ENCODE measurements at places on chromosomes 4 and X.

- DNase-seq: no peak
Measured at GRCh38 chrX:17605676-17606075, 131.6 kb upstream of the SCML1 start.

- DNase-seq: no peak
Measured at GRCh38 chrX:40095583-40096394, 2.0 kb downstream of the BCOR start.

DNA sequence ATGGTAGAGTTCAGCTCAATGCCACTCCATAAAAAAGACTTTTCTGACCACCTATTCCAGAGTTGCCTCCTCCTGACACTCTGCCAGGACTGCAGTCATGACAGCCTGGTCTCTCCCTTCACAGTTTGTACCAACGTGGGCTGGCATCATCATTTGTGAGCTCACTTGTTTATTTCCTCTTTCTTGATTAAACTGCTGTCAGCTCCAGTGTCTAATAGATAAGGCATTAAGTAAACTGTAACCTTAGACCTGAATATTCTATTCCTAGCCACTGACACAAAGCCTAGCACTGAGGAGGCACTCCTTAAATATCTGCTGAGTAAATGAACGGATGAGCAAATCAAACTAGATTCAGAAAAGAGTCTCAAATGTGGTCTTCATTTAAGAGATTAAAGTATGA lies 48.7 kb downstream of the DDX60 start:
- DNase-seq: no peak

GRCh38 chr4:138680256-138680655 lies 335.3 kb upstream of the NOCT start:
- DNase-seq: no peak

DNA sequence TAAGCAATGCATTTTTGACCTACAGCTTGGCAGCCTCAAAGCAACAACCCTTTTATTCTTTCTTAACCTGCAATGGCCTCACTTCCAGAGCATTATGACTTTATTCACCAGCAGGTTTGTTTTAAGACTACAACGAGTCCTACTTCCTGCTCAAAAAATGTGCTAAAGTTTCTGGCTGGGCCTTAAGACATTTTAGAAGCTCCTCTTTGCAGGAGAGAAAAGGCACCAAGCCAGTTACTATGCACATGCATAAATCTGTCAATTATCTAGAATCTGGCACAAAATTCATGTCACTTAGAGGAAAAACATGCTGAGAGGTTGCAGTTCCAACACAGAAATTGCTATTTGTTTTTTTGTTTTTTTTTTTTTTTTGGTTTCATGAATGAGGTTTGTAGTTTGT lies 223.0 kb upstream of the EPHA5 start:
- no peak for DNase-seq

- DNase-seq: no peak
Measured at GRCh38 chrX:40143001-40143400, 45.2 kb upstream of the BCOR start.

DNA sequence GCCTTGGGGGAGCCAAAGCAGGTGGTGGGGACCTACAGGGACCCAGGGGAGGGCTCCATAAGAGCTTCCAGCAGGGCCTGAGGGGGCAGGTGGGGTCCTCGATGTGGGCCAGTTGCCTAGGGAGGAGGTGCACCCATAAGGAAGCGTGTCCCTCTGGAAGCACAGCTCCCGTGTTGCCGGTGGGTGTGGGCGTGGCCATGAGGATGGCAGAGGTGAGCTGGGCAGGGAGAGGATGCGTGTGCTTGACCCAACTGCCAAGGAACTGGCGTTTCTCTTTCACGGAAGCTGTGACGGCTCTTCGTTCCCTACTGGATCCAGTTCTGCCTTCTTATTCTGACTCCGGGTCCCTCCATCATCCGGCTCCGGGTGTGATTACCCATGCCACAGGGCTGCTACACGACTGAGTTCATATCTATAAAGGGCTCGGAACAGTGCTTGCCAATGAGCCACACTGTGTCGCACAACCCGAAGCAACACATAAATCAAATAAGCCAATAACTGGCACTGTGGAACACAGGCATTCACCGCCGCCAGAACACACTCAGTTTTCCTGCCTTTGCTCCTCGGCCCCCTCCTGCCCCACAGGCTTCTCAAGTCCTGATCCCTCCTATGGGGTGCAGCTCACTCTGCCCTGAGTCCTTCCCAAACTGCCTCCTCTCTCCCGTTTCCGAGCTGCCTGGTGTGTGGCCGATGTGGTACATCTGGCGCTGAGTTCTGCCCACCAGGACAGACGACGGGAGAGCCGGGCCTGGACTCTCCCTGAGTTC lies 35.5 kb downstream of the RNF212 start:
- no peak for DNase-seq

DNA sequence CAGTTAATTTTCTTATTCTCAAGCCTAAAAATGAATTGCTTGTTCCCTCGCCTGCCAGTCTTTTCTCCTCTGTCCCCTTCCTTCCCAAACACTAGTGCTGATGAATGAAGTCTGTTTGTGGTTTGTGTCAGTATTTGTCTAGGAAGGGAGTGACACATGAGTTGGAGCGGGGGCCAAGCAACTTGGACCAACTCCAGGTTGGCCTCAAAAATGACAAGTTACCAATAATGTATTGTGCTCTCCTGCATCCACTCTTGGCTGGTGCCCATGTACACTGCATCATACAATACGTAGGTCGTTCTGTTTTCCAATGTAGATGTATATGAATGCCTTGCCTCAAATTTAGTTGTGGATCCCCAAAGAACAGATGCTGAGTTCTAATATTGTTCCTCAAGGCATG lies 223.0 kb upstream of the GPC4 start:
- DNase-seq: no peak

DNA sequence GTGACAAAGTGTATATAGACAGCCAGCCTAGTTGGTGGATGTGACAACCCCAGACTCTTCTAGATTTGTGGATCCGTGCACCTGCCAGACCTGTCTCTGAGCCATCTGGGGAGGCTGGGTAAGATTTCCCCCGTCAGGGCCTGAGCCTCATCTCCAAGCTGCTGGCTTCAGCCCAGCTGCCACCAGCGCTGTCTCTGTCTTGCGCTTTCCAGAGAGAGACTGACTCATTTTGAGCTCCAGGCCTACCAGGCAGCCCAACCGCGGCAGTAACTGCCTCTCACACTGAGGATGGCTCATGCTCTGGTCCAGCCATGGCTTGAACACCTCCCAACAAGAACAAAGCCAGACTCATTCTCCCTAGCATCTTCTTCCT lies 26.4 kb downstream of the NOP14 start:
- DNase-seq: no peak

- DNase-seq: no peak
Measured at GRCh38 chrX:150768132-150768485, 74.9 kb downstream of the MTMR1 start.

GRCh38 chrX:152819732-152820131 lies 10.8 kb downstream of the CETN2 start:
- no peak for DNase-seq

DNA sequence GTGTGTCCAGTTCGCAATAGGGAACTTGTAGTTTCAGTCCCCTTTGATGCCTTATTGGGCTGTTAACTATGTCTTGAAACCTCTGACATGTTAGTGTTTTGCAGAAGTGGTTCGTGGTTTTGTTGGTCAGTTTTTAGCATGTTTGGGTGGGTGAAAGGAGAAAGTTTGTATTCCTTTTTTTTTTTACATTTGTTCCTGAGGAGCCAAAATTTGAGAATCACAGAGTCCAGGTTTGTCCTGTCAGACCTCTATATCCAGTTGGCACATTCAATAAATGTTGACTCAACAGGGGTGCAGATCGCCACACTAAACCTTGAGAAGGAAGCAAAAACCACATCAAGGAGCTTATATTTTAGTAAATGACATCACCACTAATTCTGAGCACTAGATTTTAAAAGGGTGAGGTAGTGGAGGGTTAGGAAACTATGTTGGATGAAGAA lies 26.2 kb downstream of the DLG3 start:
- no peak for DNase-seq

DNA sequence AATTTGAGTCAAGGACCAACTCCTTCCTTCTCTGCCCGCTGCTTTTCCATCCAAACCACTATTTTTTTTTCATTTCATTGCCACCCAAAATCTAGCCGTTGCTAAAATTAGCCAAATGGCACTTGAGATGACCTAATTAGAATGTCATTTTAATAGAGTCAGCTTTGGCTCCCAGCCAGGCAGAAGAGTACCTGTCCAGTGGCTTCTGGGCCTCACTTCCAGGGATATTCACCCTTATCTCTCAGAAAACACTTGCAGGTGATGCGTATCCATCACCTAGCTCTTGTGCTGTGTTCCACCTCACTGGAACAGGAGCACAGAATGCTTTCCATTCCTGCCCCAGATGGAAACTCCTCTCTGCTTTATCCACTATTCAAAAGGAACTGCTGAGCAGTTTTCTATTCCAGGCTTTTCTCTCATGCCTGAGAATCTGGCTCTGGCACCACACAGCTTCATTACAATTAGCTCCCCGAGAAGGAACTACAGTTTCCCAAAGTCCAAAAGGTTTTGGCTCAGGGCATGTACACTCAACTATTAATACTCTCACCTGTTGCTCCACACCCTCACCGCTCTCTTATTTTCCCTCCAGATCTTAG lies 18.5 kb downstream of the MAGEA9B start:
- no peak for DNase-seq

DNA sequence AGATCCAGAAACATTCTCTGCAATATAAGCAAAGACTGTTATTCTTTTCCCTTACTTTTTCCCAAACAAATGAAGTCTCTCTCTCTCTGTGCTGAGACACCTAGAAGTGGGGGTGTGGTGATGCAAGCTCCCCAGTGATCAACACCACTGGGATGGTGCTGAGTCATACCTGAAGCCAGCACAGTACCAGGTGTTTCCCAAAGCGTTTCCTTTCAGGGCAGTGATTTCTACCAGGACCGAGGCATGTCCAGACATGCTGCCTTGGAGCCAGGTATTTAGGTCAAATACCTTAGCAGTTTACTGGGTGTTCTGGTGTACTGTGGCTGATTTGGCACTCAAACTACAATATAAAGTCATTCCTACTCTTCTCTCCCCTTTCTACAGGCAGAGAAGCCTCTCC lies 726.5 kb downstream of the FAM133A start:
- DNase-seq: no peak

DNA sequence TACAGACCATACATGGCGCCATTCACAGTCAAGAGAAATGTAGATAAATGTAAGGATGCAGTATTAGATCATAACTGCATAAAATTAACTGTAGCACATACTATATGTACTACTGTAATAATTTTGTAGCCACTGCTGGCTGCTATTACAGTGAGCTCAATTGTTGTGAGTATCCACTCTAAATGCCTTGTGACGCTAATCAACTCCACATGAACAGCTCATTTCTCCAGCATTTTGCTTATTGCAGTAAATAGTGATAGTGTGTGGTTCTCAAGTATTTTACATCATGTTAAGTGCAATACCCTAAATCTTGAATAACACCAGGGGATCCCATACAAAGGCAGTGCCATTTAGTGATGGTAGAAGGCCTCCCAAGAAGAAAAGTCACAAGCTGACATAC lies 21.2 kb downstream of the FGFBP1 start:
- DNase-seq: no peak

GRCh38 chrX:57674861-57675260 lies 5.2 kb downstream of the NLRP2B start:
- no peak for DNase-seq

GRCh38 chr4:56908206-56909085 lies 746 bp downstream of the REST start:
- peak; percentile 68 for DNase-seq

- DNase-seq: peak; percentile 57
Measured at GRCh38 chrX:84188320-84188834, 378 bp upstream of the RPS6KA6 start.

GRCh38 chrX:78024349-78025059 lies 55.1 kb upstream of the PGAM4 start:
- DNase-seq: no peak

DNA sequence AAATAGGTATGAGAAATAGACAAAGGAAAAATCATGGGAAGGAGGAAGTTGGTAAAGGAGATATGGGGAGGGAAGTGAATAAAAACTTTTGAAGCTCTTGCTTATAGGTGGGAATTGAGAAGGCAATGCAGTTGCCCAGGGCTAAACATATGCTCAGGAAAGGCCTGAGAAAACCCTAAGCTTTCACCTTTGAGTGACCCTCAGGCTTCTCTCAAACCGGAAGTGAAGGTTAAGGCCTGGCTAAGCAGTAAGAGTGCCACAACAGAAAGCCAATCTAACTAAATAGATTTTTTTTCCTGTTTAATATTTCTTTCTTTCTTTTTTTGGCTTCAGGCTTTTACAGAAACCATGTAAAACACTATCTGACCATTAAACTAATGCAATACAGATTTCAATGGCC lies 69.5 kb upstream of the GABRA3 start:
- no peak for DNase-seq

GRCh38 chr4:26365537-26366150 lies 44.8 kb downstream of the RBPJ start:
- no peak for DNase-seq

- no peak for DNase-seq
Measured at GRCh38 chr4:38149997-38150671, 189.9 kb downstream of the PTTG2 start.

DNA sequence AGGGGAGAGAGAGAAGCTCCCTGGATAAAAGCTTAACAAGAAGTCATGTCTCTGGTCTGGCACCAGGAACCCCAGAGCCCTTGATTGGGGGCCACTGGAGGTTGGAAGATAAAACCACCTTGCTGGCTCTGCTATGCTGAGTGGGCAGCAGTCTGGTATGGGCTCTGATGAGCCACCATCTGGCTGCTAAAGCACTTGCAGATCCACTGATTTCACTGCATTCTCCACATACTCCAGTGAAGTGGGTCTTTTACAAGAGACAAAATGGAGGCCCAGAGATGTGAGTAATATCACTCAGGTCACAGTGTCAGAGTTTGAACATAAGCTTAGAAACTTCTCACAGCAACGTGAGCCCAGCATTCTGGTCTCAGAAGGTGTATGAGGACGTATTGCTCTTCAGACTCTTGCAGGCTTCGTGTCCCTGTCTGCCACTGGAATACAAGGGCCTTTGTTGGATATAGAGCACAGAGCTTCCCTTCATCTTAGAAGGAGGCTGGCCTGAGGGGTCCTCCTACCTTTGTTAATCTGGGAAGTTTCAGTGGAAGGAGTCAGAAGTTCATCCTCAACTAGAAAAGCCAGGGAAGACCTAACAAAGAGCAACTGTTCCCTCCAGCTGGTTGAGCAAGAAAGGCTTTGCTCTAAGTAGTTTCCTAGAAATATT lies 11.8 kb downstream of the CLDN2 start:
- no peak for DNase-seq

DNA sequence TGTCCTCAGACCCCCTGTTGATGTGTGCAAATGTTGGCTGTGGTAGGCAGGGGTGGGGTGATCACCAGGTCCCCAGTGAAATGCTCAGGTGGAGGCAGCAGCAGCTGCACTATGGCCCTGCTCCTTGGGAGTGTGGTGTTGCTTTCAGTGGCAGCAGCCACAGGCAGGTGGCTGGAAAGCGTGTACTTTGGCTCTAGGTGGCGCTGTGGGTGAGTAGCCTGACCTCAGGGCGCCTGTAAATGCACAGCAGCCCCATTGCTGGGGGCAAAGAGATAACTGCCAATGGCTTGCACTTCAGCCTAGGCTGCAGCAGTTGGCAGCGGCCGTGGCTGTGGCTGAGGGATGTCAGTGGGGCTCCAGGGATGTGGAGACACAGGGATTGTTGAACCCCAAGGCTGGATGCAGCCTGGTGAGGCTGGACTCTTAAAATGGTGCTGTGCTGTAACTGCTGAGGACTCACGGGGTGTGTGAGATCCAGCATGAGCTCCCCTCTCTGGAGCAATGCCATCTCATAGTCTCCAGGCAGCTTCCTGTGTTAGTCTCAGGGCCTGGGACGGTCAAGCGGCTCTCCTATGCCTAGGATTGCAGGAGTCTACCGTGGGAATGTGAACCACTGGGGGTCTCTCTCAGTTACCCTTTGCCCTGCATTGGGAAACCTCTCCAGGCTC lies 421.7 kb upstream of the HTR2C start:
- DNase-seq: no peak

Data from progenitor cell of endocrine pancreas (in vitro differentiated cells).